ENCODE measurements at places on chromosomes 3 and 15.

DNA sequence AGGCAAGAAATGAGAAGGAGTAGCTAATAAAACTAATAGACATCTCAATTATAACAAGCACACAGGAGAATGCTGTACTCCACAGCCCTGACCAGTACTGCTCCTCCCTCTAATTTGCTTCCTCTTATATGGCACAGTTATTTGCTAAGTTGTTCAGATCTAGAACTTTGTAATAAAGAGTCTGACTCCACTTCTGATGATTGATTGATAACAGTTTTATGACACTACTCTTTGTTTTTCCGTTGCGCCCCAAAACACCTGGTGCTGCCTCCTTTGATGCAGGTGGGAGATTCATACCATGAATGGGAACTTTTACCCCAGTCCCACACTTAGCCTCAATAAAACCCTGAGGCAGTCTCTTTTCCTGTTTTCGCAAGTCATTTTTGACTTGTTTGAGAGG is 777.7 kb downstream of the GBE1 start:
- DNase-seq = no peak

- no peak for DNase-seq
Observed at GRCh38 chr3:72241525-72241924, 456.6 kb upstream of the PROK2 start.

GRCh38 chr3:127701280-127701911 is 28.6 kb downstream of the ABTB1 start:
- no peak for DNase-seq

- no peak for DNase-seq
Observed at GRCh38 chr3:71688121-71688520, 37.1 kb downstream of the EIF4E3 start.

DNA sequence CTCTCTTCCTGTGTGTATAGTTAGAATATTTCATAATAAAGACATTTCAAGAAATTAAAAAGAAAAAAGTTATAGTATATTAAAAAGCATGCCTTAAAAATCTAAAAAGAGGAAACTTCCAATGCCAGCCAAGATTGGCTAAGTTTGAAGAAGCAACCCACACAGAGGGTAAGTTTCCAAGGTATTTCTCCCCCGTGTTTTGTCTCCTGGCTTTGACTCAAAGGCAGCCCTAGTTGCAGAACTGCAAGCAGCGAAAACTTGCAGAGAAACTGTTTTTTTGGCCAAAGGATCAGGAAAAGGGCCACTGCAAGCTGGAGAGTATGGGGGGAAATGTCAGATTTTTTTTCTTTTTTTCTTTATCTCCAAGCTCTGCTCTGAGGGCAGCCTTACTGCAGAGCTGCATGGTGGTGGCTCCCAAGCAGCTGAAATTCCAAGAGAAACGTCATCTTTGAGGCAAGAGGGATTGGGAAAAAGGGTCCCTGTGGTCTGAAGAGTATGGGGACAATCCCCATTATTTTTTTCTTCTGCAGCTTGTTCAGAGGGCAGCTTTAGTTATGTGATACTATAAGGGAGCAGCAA is 23.0 kb downstream of the HACL1 start:
- DNase-seq = no peak

GRCh38 chr15:73021139-73021621 is 31.1 kb upstream of the NEO1 start:
- no peak for DNase-seq

DNA sequence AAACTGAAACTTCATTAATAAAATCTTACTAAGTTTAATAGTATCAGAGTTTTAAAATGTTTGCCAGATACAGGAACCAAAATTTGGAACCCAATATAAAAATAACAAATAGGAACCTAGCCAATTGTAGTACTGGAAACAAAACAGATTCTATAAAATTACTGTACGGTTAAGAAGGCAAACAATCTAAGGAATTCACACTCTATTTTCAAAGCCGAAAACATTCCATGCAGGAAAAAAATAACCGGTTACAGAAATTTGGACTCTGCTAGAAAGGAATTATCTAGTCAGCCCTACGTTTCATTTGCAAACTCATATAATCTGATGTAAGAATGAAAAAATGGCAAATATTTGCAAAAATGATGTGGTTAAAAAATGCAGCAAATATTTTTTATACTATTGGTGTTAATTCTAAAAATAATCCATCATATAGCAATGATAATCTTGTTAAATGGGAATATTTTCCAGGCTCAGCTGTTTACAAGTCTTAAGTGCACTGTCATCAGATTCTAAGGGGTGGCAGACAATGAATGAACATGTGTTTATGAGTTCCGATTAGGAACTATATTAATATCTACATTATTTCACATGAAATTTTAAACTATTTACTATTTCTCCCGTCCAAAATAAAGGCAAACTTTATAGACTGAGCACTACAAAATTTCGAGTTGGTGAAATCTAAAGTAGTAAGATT is 58.1 kb downstream of the DCBLD2 start:
- no peak for DNase-seq

- DNase-seq = no peak
Observed at GRCh38 chr15:70141376-70142071, 43.8 kb upstream of the TLE3 start.

- DNase-seq = no peak
Observed at GRCh38 chr15:43165801-43166325, 19.3 kb upstream of the CCNDBP1 start.

GRCh38 chr3:6260551-6261191 is 600.2 kb upstream of the GRM7 start:
- no peak for DNase-seq

- DNase-seq = no peak
Observed at GRCh38 chr3:159488602-159489001, 500.0 kb upstream of the IL12A start.

DNA sequence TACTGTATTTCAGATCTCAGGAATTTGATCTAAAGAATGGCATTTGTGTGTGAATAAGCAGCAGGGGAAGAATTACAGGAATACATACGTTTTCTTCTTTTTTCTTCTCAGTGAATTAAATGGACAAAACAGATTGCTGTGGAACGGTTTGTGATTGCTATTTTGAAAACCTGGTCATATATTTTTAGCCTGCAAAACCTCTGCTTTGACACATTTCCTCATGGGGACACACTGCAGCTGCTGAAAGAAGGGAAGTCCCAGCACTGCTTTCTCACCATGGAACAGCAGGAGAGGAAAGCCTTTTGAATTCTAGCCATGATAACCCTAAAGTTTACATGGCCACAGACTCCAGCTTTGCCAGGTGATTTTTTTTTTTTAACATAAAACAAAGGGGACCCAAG is 315.0 kb downstream of the OXSM start:
- DNase-seq = no peak

GRCh38 chr3:14126017-14126886 is 1.4 kb downstream of the TMEM43 start:
- no peak for DNase-seq

- DNase-seq = no peak
Observed at GRCh38 chr15:42405863-42406482, 46.7 kb downstream of the CAPN3 start.

GRCh38 chr3:154766765-154767503 is 313.2 kb upstream of the MME start:
- no peak for DNase-seq

- no peak for DNase-seq
Observed at GRCh38 chr3:30203301-30203700, 403.1 kb upstream of the TGFBR2 start.

DNA sequence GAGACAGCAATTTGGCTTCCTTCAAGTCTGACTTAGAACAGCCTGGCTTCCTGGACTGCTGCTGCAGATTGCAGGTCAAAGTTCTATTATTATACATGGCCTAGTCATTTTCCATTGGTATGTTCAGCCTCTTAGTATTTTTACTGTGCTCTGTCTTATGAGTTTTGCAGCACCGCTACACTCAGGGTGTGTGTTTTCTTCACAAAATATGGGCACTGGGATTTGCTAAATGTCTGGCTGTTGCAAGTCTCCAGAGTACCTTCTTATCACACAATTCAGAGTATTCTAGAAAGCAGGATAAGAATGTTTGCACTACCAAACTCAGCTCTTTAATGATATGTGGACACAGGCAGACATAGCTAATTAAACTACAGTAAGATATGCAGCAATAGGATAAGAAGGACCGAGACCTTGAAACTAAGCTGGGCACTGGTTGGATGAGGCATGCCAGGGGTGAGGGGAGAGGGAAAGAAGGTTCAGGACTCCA is 203.0 kb upstream of the PDZRN3 start:
- no peak for DNase-seq

- no peak for DNase-seq
Observed at GRCh38 chr3:61415201-61415600, 146.2 kb upstream of the PTPRG start.

GRCh38 chr3:99690761-99691369 is 52.5 kb downstream of the COL8A1 start:
- no peak for DNase-seq

GRCh38 chr3:48016301-48016973 is at the start of gene MAP4:
MAP4 (minus strand) TSS chr3:48016416; CDS start chr3:47998860, 17,556 bp downstream.
- no peak for DNase-seq

DNA sequence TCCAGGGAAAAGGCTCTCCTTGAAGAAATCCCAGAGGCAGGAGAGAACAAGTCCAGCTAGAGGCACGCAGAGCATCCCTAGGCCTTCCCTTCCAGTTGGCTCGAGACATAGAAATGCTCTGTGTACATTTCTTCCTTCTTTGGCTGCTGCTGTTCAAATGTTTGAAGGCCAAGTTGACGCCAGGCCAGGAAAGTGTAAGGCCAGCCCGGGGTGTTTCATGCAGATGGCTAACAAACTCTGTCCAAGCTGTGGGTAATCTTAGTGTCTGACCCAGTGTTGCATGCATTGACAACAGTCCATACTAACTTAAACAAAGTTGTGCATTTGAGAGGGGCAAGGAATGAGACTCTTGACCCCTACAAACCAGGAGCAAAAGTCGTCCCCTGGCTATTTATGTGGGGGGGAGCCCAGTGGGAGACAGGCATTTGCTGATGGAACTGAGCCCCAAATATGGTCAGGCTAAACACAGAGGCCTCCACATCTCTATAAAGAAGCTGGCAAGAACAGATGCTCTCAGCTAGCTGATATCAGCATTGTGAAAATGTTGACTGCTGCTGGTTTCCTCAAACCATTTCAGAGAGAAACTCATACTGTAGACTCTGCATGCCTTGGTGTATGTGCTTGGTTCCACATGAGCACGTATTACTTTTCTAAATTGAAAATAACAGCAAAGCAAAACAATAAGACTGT is 139.5 kb downstream of the ADAMTS9 start:
- DNase-seq = no peak

DNA sequence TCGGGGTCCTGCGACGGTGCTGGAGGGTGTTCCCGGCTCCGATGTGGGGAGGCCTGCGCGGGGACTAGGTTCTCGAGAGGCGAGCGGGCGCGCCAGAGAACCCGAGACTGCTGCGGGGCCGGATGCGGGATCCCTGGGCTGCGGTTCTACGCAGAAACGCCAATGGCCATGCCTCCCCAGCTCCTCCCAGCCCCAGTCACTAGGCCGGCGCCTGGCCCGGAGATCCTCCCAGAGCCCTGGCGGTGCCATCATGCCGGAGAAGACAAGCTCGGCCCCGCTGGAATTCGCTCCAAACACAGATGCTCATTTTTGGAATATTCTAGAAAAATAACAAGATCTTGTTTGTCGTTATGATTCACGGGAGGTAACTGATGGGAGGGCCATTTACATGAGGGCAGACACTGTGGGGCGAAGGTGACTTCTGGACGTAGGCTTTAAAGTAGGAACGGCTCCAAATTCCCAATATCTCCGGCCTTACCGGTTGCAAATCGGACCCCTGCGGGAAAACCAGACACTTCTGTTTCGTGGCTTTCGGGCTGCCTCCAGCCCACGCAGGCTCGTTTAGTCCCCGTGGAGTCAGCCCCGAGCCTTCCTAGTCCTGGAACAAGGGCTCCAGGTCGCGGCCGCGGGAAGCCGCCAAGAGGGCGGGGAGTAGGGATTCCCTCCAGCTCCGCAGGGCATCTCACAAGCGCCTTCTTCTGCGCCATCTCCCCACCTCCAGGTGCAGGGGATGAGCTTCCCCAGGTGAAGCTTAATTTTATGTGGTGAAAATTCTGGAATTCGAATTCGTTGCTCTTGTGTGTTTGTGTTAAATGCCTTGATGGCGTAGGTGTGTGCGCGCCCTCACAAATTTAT is 74.8 kb upstream of the POLG start:
- no peak for DNase-seq

DNA sequence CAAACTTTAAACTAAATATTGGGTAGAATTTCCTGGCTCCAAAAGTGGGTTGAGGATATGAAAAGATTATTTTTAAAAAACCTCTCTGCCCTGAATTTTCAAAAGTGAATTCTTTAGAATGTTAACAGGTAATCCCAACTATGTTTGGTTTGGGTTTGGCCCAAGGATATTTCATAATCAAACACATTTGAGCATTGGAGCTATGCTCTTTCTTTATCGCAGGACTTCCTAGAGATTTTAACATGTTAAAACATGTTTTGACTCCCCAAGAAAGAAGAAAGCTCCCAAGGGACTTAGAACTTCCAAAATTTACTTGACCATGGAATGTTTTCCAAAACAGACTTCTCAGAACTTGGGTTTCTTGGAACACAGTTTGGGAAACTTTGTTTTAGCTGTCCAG is 75.6 kb upstream of the SYNPR start:
- DNase-seq = no peak

DNA sequence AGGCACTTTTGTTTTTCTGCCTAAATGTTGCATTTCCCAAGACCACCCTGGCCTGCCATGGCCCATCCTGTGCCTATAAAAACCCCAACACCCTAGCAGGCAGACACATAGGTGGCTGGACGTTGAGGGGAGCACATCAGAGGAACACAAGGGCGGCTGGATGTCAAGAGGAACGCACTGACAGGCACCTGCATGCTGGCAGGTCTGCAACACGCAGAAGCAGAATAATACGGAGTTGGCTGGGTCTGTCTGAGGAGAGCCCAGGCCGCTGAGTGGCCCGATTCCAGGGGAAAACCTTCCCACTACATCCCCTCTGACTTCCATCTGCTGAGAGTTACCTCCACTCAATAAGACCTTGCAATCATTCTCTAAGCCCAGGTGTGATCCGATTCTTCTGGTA is 765.6 kb downstream of the PLOD2 start:
- no peak for DNase-seq

GRCh38 chr3:132254076-132254755 is 63.0 kb upstream of the ACP3 start:
- no peak for DNase-seq

DNA sequence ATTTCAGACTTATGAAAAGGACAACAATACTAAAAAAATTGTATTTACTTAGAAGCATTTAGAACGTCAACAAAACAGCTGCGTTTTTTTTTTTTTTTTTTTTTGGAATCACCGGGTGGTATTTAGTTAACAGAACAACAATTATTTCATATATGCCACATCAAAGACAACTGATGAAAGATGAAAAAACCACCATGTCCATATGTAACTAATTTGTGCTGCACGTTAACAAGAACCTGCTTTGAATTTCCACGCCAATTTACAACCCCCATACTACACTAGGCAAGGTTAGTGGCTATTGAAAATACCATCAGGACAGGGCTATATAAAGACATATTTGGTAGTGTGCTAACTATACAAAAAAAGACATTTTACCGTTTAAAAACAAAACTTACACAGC is 189.3 kb upstream of the ROBO1 start:
- DNase-seq = no peak
